ENCODE measurements at places on chromosomes 3 and 15.

DNA sequence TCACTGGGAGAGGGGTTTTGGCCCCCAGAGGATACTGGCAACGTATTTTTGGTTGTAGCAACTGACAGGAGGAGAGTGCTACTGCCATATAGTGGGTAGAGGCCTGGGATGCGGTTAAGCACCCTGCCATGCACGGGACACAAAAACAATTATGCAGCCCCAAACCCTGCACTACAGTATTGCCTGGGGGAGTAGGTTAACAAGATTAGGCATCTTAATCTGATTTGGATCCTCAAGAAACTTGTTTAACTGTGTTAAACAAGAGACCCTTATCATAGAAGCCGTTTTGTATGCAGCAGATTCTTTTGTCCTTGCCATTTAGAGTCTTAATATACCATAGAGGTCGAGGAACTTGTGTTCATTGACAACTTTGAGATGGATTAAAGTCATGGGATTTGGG is 3.4 kb downstream of the PHLDB2 start:
- no peak for DNase-seq

DNA sequence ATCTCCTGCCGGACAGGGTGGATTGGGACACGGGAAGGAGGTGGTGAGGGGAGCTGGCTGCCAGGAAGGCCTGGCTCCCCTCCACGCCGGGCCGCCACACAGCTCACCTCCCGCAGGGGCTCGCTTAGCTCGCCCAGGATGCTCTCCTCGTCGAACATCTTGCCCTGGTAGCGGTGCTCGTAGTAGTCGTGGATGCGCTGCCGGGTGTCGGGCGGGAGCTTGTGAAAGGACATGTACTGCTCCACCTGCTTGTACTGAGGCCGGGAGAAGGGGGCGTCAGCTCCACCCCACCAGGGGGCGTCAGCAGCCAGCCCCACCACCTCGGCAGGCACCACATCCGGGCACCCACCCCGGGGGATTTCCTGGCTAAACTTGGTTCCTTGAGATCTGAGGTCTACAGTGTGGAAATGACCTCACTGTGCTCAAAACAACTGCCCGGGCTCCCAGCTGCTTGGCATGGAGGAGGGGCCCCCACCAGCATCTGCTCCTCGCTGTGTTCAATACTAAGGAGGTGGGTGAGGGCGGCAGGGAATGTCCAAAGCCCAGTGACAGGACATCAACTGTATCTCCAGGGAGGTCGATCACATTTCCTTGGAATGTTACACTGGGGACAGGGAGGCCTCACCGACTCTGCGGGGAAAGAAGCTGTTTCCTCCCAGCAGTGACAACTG is 43.4 kb downstream of the HCN4 start:
- no peak for DNase-seq

GRCh38 chr3:142436951-142437585 is 10.8 kb downstream of the XRN1 start:
- DNase-seq = no peak

GRCh38 chr15:29770796-29771195 is 51.5 kb downstream of the TJP1 start:
- no peak for DNase-seq

DNA sequence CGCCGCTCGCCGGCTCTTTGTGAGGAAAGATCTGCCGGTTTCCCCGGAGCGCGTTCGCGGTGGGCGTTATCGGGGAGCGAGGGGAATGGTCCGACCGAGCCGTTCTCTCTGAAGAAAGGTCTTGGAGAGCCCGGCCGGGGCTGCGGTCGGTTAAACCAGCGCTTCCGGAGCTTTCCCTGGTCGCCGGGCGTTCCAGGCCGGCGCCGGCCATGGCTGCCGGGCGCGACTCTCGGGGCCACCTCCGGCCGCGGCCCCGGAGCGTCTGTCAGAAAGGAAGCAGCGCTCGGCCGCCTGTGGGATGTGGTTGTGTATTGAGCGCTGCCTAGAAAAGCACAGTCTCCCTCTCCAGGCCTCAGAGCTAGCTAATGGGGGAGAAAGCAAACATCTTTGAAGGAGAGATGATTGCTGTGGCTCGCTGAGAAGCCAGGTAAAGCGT is 731 bp downstream of the FYTTD1 start:
- peak; percentile 10 for DNase-seq
